ENCODE measurements at places on chromosomes 2 and 18.
A peak's percentile ranks its signal among the peaks of the same experiment; 100 is the strongest.

DNA sequence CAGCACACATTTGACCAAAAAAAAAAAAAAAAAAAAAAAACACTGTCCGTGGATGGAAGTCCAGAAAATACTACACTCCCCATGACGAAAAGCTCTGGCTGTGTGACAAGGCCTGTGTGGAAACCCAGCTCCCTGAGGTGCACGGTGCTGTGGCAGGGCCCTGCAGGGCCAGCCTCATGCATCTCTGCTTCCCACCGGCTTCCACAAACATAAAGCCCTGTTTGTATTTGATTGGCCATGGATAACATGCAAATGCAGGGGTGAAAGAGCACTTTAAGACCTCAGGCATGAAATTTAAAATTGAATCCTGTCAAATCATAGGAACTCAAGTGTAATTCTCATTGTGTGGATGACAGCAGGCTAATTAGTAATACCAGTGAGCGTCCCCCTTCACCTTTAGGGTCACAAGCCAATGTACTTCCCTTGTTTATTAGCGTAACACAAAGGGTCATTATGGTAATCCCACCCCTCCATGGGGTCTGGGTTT lies 757.2 kb downstream of the GALR1 start:
- no peak for DNase-seq

DNA sequence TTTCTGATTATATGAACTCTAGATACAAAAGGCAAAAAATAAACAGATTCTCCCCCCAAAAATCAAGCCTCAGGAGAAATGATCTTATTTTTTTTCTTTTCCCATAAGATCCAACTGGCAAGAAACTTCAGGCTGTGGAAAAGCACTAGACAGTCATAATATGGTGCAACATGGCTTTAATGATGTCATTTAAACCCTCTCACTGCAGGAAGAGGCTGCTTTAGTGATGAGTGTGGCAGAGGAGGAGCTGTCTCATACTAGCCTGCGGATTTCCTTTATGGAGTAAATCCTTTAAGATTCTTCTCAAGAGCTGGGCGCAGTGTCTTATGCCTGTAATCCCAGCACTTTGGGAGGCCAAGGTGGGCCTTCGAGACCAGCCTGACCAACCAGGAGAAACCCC lies 83.3 kb upstream of the CD28 start:
- DNase-seq: no peak

DNA sequence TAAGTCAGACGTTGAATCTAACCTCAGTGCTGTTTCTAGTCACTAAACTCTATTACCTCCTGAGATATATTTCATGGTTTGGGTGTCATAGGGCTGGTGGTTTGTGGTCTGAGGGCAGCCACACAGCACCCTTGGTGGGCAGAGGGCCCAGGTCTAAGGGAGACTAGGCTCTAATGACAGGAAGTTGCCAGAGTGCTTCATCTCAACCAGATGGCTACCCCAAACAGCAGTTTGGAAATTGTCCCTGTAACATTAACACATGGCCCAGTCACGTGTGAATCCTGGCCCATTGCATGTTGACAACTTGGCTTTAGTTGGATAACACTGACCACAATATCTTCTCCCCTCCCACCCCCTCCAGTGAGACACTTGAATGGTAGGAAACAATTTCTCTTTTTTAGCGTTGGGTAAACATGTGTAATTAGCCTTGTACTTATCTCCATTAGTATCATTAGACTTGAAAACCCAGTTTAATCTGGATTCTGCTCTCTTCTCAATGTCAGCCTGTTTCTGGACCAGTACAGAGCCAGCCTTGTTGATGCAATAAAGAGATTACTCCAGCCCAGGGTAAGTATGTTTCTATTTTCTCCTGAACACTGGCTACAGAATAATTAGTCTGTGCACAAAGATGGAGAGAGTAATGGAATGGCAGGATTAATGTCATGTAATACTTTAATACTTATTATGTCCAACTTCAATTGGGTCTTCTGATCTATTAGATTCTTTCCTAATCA lies 187.8 kb upstream of the SIX3 start:
- peak; percentile 8 for DNase-seq

DNA sequence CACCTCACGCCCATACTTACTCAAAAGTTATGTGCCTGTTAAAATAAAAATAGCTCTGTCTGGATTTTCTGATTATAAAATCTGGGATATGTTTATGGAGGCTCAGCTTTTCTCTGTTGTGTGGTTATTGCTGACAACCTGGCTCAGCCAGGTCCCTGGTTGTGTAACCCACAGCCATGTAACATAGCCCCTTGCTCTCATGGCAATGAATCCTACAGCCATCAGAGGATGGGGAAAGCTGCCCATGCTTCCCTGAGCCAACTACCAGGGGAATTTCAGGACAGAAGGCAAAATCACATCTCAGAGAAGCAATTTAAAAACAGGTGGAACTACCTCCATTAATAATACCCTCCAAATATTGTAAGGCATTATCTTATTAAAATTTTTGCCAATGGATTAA lies 29.7 kb downstream of the ST8SIA5 start:
- no peak for DNase-seq

- no peak for DNase-seq
Measured at GRCh38 chr2:119283873-119284331, 60.3 kb downstream of the STEAP3 start.

DNA sequence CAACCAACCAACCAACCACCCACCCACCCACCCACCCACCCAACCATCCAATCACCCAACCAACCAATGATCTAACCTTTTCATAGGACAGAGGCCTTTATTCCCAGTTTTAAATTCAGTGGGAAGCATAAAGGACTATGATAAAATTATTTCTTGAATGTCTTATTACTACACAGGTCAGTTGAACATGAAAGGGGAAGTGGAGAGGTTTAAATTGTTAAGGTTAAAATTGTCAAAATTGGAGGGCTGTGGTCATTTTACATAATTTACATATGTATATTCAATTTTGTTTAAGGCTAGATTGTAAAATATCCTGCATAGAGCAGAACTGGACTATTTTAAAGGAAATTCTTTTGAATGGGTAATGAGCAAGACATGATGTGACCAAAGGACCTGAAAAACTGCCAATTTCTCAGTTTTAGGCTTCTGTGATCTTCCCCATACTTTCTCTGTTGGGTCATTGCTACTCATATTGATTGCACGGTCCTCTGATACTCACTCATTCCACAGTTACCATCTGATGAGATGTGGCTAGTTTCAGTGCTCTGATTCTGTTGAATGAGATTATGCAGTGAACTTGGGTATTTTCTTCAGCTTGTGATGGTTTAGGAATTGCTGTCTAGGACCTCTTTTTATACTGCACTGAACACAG lies 127.4 kb downstream of the PLCL1 start:
- no peak for DNase-seq

- no peak for DNase-seq
Measured at GRCh38 chr2:127379712-127380355, 7.9 kb downstream of the MAP3K2 start.

GRCh38 chr2:216015722-216016464 lies 2.5 kb upstream of the MREG start:
- peak; percentile 65 for DNase-seq

DNA sequence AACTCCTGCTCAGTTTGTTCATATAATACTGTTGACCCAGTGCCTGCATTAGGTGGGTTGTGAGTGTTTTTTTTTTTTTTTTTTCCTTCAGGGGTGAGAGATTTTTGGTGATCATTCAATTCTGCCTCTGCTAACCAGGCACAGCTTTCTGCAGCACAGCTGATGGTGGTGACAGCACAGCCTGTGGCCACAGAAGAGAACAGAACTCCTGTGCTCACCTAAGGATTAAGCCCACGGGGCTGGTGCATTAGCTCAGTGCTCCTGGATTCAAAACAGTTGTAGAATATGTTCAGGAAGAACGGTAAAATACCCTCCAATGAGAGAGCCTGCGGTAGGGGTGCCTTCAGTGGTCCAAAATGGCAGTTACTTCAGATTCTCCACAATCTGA lies 42.0 kb downstream of the PKP4 start:
- DNase-seq: no peak

- no peak for DNase-seq
Measured at GRCh38 chr2:768451-768850, 91.2 kb upstream of the TMEM18 start.

DNA sequence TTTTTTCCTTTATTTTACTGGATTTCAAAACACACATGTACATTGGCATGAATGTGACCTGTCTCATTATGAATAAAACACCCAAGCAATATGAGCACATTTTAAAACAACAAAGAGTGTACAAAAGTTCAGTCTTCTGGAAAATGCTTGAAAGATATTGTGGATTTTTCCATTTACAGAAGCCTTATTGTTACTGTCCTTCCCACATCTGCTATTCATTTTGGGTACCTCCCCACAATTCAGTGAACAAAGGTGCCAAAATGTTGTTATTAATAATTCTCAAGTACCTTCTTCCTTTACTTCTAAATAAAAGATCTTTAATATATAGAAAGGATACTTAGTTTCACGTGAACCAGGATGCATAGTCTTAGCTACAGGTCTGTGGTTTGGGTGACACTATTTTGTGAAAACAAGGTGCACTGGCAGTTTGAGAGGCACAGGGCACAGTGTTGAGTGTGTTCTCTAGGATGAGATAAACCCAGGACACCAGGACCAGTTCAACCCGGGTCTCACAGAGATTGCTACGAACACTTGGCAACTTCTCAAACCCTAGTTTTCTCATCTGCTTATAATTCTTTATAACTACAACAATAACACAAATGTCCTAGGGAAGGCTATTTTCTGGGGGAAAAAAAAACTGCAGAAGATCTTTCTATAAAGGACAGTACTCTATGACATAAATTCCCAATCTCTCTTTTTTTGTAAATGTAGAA lies 84.5 kb upstream of the GALNT5 start:
- DNase-seq: no peak

DNA sequence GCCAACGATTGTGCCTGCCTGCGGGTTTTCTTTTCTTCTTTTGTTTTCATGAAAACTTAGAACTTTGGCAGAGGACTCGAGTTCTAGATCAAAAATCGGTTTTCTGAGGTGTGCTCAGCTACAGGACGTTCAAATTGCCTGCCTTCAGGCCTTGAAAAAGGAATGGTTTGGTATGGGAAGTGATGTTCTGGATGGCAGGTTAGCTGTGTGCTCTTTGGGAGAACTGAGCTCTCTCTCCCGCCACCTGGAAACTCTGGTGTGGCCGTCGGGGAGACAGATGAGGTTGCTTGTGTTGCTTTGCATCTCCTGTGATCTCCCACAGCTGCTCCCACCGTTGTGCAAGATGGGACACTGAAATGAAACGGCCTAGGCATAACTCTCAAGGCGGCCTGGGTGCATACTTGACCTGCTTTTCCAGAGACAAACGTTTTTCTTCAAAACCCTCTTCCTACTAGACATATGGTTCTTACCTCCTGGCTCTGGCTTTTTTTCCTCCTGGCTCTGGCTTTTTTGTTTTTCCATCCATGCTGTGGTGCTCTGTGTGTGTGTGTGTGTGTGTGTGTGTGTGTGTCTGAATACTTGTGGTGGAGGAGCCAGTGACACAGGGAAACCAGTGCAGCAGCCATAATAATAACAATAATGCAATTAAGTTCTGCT lies 2.0 kb downstream of the FMNL2 start:
- no peak for DNase-seq

GRCh38 chr2:4780679-4781078 lies 911.5 kb upstream of the SOX11 start:
- DNase-seq: no peak

DNA sequence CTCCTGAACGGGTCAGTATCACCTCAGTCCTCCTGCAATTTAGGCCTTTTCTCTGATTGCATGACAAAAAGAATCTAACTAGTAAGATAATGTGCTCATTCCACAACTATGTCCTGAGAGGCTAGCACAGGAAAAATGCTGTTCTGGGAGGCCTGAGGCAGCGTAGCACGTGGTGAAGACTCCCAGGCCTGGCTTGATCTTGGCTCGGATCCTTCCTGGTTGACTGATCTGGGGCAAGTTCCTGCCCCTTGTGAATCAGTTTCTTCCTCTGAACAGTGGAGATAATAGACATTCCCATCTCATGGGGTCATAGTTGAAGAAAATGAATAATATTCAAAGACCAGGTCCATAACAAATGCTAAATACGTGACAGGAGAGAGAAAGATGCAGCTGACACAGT lies 12.3 kb downstream of the FBLN7 start:
- no peak for DNase-seq

- no peak for DNase-seq
Measured at GRCh38 chr2:196961889-196962288, 35.4 kb upstream of the PGAP1 start.

DNA sequence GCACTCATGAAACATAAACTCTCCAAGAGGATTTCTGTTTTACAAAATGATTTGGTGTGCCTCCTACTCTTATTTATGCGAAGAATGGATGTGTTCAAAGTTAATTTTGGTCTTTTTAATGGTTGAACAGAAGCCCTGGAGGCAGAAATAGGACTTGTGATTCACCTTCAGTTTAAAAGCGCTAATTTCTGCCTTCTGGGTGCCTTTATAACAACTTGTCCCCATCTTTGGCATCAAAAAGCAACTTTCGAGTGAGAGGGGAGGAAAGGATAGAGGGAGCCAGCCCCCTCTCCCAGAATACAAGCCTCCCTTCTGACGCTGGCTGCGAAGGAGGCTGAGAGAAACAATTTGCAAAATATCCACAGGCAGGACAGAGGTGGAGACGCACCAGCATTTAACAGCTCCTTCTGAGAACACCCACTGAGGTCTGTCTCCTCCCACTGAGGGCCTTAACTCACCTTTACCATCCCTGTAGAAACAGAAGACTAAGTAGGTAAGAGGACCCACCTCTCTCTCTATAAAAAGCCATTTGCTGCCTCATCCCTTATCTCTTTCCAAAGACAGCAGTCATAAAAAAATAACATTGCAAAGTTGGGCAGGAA lies 24.3 kb upstream of the BCL11A start:
- DNase-seq: no peak

GRCh38 chr18:64202863-64203262 lies 54.0 kb upstream of the LINC00305 start:
- DNase-seq: no peak

DNA sequence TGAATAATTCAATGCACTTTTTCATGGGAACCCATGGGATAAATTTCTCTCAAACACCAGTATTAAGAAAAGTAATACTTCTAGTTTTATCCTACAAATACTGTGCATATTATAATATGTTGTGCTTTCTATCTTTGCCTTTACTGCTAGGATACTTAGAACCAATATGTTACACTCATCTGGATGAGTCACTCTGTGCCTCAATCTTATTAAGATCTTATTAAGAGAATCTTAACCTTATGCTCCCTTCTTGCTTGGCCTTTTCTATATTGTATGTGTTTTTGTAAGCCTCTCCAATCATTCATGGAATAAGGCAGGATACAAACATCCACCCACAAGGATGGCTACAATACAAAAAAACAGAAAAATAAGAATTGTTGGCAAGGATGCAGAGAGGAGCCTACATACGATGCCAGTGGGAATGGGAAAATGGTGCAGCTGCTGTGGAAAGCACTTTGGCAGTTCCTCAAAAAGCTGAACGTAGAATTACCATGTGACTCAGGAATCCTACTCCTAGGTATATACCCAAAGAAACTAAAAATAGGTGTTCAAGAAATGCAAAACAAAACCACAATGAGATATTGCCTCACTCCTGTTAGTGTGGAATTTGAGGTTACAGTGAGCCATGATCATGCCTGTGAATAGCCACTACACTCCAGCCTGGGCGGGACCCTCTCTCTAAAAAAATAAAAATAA lies 10.7 kb upstream of the TWSG1 start:
- DNase-seq: no peak
